ENCODE measurements at places on chromosomes 4 and X.

DNA sequence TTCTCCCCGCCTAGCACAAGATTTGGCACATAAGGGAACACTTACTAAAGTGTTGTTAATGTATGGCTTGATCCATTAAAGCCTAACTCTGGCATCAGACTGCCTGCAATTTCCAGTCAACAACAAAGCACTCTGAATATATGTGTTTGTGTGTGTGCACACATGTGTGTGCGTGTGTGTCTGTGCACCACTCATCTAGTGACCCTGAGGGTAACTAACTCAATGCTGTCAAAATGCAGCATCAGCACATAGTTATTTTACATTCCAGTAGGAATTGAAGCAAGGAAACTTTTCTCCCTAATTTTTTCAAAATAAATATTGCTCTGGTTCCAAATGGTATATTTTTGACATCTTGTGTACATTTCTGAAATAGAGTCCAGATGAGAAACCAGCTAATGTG is 94.4 kb downstream of the SHROOM4 start:
- DNase-seq, result no peak

DNA sequence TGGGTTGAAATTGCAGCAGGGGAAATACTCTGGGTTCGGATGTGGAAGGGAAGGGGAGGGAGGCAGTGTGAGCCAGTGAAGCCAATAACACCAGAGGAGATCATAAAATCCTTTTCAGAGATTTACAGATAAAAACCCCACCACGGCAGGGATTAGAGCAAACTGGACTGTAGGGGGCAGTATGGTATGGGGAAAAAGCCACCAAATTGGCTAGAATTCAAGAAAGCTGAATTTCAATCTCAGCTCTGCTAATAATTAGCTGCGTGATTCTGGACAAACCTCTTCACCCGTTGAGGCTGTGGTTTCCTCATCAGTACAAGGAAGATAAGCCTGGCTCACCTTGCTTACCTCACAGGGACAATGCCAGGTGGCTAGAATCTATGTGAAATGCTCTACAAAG is 108.1 kb downstream of the ATG4A start:
- no peak for DNase-seq

- no peak for DNase-seq
These were observed 23.7 kb upstream of the FAM47B start for GRCh38 chrX:34918856-34919255.

DNA sequence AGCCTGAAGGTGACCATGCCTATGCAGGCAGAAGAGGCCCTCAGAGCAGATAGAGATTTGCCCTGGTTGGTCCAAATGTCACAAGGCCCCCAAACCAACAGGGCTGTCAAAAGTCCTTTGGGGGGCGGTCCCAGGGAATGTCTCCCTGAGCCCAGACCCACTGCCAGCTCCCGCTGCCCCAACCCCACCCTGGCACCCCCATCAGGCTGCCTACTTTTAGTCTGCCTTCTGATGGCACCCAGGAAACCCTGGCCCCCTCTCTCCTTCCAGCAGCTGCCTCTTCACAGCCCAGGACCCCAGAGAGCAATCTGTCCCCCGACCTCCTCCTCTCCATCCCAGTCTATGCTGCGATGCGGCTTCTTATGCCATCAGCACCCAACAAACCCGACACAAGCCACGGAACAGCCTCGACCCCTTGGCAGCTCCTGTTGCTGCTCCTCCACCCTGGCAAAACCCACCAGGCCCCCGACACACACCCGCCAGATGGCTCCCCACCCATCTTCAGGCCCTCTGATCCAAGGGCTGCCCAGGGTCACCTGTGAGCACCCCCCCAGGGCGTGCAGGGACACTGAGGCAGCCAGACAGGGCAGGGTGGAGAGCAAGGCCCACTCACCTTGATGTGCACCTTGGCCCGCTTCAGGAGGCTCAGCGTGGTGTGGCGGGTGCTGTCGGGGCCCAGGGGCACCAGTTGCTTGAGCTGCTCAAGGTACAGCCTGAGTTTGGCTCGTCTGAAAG is 9.9 kb downstream of the MXD4 start:
- peak; percentile 21 for DNase-seq

GRCh38 chr4:93178279-93178678 is 650.3 kb upstream of the ATOH1 start:
- DNase-seq, result no peak

GRCh38 chr4:145278341-145279121 is 98.1 kb upstream of the OTUD4 start:
- DNase-seq, result no peak

DNA sequence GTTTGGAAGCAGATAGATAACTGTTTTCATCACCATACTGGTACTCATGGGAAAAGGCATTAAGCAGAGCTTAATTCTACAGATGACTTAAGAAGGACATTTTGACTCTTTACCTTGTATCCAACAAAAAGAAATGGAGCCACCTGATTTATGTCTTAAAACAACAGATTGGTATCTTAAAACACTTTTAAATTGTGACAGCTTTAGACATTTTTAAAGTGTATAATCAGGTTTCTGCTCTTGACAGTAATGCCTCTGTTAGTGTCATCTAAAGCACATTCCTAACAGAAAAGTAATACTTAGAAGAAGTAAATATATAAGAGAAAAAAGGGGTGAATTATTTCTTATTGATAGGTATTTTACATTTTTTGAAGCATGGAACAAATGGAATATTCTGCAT is 55.9 kb downstream of the SPATA4 start:
- no peak for DNase-seq

GRCh38 chr4:168924667-168925066 is 85.4 kb downstream of the CBR4 start:
- no peak for DNase-seq

Data from activated CD4-positive, CD25-positive, alpha-beta regulatory T cell treated with anti-CD3 and anti-CD28 coated beads, Interleukin-2, amount 50 U/mL, for 72 hours (primary cell).